ENCODE measurements at places on chromosomes 16 and 17. TPM values are rescaled to one million over a fixed set of nuclear protein-coding genes. Genes with fewer than 3 reads are reported as not detected.
A peak's percentile ranks its signal among the peaks of the same experiment; 100 is the strongest.

DNA sequence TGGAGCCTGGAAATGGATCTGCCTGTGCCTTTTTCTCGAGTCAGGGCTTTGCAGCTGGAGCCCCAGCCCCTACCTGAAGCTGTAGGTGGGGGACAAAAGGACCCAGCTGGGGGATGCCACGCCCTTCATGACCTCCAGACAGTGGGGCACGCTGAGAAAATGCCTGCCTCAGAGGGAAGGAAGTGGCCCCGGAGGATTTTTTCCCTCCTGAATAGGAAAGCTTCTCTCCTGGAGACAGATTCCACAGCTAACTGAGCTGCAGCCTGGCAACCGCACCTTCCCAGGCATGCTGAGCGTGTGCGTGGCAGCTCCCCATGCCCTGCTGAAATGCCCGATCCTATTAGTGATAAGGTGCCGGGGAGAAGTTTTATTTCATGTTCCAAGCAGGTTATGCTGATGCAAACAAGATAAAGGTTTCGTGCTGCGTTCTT, 58.0 kb downstream of the AIPL1 start:
- H3K27ac ChIP-seq = no peak overlapping the region
- no peaks in the 10 kb centered on the region for H3K36me3 ChIP-seq
- no peak for DNase-seq
- no peak overlapping the region for H3K4me3 ChIP-seq

DNA sequence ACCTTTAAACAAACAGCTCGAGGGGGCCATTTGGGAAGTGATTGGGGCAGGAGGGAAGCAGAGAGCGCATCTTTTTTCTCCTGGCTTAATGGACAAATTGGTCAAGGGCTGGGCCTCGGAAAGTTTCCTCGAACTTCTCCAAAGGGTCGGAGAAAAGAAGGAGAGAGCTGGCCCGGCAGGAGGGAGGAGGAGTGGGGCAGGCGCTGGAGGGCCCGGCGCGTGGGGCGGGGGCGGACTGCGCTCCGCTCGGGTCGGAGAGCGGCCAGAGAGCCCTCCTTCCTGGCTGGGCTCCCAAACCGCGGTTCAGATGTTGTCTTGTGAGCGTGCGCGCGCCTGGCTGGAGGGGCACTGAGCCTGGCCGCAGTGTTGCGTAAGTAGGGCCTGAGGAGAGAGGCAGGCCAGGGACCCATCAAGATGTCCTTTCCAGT, 1.2 kb downstream of the MMP2 start:
- H3K36me3 ChIP-seq = no peaks in the 10 kb centered on the region
- peak; percentile 95 for DNase-seq
- peak overlapping the region; percentile 95 for H3K27ac ChIP-seq
- H3K4me1 ChIP-seq = no peaks in the 10 kb centered on the region

DNA sequence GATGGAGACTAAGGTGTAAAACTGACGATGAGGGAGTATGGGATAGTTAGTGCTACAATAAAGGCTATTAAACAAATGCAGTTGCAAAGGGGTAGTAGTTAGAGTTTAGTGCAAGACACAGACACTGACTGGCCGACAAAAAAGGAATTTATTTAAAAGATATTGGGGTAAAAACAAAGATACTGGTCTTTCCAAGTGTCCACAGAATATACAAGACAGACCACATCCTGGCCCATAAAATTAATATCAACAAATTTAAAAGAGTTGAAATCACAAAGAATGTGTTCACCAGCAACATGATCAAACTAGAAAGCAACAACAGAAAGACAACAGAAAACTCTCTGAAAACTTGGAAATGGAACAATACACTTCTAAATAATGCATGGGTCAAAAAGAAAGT, 54.7 kb downstream of the CFDP1 start:
- H3K27ac ChIP-seq = no peak overlapping the region
- H3K4me1 ChIP-seq = no peaks in the 10 kb centered on the region
- H3K4me3 ChIP-seq = no peak overlapping the region
- H3K36me3 ChIP-seq = no peaks in the 10 kb centered on the region

SCGB1C2 gene
- not detected for total RNA-seq
